Peyer's patch (tissue), 4 donors: ENCODE measurements at places on chromosomes 3 and 15.

DNA sequence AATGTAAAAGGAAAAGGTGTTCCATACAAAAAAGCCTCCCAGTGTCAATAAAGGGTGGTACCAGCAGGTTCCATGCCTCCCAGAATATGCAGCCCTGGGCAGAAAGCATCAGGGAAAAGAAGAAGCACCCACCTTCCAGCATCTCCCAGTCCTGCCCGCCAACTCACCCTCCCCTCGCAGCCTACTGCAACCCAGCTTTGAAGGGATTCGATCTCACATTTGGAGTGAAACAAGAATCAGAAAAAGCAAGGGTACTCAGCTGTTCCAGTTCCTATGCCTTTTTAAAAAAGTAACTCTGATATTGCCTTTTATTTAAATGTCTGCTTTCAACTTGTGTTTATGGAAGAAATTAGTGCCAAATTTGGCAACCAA is 166.9 kb downstream of the ADAMTS17 start:
- no peak for DNase-seq

DNA sequence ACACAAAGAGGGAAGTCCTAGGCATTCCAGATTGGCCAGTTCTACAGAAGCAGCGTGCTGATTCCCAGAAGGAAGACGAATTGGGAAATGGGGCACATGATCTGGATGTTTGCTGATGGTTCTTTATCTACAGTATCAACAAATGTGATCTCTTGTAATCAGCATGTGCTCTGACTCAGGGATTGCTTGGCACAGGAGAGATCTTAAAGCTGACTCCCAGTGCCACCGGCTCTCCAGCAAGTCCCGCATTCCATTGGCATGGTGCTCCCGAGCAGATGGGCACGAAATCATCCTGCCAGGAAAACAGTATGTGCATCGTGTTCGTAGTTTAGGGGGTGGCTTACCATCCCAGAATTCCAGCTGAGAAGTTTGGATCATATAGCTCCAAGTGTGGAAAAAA is 259.9 kb upstream of the NR2F2 start:
- no peak for DNase-seq

- no peak for DNase-seq
Observed at GRCh38 chr15:37077623-37078351, 22.6 kb downstream of the MEIS2 start.

- no peak for DNase-seq
Observed at GRCh38 chr15:95091444-95091843, 860.1 kb downstream of the MCTP2 start.

GRCh38 chr3:21750831-21751391 is at the start of gene ZNF385D:
Gene ZNF385D (minus strand): TSS chr3:21751210. CDS start chr3:21750916, 294 bp downstream.
- no peak for DNase-seq

- no peak for DNase-seq
Observed at GRCh38 chr15:58081456-58081855, 15.9 kb upstream of the ALDH1A2 start.

DNA sequence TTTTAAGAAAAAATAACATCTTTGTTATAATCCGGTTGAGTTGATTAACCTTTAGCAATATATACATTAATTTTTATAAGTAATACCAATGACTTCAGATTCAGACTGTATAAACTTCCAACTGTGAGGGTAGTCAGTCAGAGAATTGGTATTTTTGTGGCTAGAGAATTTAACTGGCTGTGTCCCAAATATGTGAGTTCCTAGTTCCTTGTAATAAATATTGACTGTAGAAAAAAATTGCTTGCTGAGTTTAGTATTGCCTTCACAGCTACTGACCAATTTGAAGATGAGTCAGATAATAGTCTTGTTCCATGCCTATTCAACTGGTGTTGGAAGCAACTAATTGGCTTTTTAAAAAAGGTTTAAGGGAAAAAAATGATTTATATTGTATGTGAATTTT is 210.8 kb downstream of the GAP43 start:
- DNase-seq: no peak

- no peak for DNase-seq
Observed at GRCh38 chr15:54567408-54568035, 589.3 kb downstream of the UNC13C start.

DNA sequence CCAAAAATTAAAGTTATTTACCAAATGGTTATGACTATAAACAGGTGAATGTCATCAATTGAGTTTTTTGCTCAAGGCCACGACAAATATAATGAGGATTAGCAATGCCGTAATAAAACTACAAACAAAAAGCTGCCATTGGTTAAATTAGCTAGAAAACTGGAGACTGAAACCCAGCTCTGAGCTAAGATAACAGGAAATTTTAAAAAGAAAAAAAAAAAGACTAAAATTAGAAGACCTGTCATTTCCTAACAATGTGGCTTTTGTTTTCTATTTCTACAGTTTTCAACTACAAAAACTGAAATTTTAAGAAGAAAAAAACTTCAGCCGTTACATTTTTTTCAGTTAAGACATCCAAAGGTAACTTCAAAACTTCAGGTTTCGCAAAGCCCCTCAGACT is 9.7 kb downstream of the SLC12A6 start:
- no peak for DNase-seq
